ENCODE measurements at places on chromosomes 6 and 20.

- peak; percentile 32 for DNase-seq
These were observed 48.2 kb downstream of the IRF4 start for GRCh38 chr6:439641-440167.

- DNase-seq = no peak
These were observed 97.7 kb downstream of the ATG5 start for GRCh38 chr6:106227612-106228507.

DNA sequence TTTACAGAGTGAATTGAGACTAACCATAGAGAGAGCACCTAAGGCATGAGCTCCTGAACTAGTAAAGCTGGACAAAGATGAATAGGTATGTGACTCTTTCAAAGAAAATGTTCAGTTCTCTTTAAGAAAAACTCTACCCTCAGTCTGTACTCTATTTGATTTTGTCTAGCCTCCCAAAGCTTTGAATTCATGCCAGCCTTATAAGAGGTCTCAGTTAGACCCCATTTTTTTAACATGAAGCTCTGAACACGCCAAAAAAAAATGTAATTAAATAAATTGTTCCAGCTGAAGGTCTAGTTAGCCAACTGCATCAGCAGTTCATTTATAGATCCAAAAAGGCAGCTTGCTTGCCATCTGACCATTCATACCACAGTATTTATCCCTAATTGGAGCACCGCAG lies 71.6 kb downstream of the COL9A1 start:
- no peak for DNase-seq

- no peak for DNase-seq
These were observed 7.8 kb downstream of the UBE3D start for GRCh38 chr6:83057705-83058321.

- no peak for DNase-seq
These were observed 210.3 kb downstream of the FOXA2 start for GRCh38 chr20:22374066-22374465.

GRCh38 chr6:81774542-81774941 lies 22.1 kb upstream of the TENT5A start:
- DNase-seq = no peak

- no peak for DNase-seq
These were observed 681.0 kb downstream of the C6orf118 start for GRCh38 chr6:164628302-164628931.

- peak; percentile 10 for DNase-seq
These were observed 176.3 kb downstream of the ADGRG6 start for GRCh38 chr6:142478117-142478516.

DNA sequence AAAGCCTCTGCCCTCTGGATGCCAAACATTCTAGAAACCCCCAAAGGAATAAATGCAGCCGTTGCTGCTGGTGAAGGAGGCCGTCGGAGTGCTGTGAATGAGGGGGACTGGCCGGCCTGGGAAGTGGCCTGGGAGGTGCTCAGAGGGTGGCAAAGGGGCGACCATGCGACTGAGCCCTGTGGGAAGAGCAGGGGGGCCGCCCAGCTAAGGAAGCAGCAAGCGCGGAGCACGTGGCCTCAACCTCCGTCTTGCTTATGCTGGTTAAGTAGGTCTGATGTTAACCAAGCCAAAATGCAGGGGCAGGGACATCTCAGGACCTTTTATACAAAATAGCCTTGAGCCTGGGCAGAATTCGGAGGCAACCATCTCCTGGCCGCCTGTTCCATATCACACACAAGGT lies 381.5 kb downstream of the TAF4 start:
- no peak for DNase-seq

DNA sequence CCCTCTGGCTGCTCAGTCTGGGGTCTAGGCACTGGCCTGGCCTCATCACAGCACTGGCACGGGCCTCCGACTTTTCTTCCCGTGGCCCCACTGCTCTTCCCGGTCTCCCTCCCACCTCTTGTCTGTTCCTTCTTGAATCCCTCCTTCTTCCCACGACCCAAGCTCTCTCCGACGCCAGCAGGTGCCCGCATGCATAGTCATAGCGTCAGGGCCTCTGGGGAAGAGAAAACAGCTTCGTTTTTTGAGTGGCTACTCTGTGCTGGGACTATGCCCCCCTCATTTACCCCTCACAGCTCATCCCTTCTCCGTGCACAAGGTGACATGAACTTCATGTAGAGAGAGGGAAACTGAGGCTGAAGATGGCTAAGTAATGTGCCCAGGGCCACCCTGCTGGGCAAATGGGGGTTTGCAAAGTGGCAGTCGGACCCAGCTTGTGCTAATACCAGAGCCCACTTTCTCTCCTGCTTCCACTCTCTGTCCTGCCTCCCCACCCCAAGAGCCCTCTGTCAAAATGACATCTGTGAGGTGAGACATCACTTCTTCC lies 59.2 kb downstream of the SYNJ2 start:
- DNase-seq = no peak

GRCh38 chr20:60091861-60092260 lies 133.6 kb downstream of the CDH26 start:
- DNase-seq = no peak

DNA sequence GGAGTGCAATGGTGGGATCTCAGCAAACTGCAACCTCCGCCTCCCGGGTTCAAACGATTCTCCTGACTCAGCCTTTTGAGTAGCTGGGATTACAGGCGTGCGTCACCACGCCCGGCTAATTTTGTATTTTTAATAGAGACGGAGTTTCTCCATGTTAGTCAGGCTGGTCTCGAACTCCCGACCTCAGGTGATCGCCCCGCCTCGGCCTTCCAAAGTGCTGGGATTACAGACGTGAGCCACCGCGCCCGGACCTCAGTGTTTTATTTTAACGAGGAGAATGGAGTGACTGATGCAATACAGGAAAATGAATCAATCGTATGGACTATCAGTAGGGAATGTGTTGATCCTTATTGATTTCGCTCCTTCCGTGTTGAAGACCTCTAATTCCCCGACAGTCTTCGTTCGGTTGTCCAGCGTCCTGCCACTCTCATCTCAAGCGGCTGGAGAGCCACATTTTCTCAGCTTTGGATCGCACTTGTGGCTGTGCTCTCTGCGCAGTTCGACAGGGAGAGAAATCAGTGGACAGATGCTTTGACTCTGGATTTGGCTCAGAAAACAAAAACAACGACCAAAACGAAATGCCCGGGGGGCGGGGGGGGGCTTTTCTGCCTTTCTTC lies 166.2 kb downstream of the TRIM27 start:
- DNase-seq = no peak

- DNase-seq = no peak
These were observed 124.4 kb upstream of the EDN1 start for GRCh38 chr6:12165722-12166280.

- DNase-seq = no peak
These were observed 25.3 kb downstream of the NRN1 start for GRCh38 chr6:5981126-5982026.

DNA sequence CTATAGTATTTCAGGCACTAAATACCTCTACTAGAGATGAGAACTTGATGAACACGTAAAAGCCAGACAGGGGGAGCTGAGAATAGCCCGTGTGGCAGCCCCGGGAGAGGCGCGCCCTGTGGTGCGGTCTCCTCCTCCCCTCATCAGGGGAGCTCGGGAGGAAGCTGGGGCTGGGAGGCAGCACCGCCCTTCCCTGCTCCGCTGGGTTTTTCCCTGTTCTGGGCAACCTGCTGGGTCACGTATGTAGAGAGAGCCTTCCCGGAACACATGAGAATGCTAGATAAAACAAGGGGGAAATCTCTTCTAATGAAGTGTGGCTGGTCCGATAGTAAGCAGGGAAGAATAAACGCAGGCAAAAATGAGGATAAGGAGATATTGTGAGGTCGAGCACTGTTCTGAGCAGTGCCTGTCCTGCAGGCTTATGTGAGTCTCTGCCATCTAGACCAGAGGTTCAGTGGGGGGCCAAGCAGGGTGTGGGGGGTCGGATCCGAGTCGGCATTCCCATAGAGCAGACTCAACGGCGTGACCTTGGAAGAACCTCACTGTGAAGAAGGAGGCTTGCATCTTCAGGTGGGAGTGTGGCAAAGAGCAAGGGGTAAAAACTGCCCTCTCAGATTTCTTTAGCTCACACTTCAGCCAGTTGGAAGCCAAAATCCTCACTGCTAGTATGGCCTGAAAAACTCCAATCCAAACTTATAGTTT lies 13.4 kb upstream of the RPS6KA2 start:
- no peak for DNase-seq

- DNase-seq = no peak
These were observed 603.5 kb upstream of the CDH4 start for GRCh38 chr20:60648556-60648955.
